ENCODE measurements at places on chromosomes 1 and 21.

GRCh38 chr1:17984583-17984982 lies 123.0 kb upstream of the IGSF21 start:
- DNase-seq, result no peak

- no peak for DNase-seq
These were observed 2.1 kb downstream of the PADI1 start for GRCh38 chr1:17207046-17207445.

DNA sequence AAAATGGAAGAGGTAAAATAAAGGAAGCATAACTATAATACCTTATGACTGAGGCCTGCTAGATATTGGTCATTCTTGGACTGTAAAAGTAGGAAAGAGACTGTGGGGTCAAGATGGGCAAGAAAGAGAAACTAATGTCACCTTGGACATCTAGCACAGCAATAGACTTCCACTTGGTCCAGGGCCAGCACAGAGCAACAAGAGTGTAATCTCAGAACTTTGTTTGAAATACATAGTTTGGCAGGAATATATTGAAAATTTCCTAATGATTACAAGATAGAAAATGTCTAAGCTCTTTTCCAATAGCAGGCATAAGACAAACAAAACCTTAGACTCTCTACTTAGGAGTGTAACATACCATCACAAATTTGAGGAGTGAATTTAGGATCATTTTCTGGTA lies 4.6 kb downstream of the LRRC8C start:
- DNase-seq, result no peak

- no peak for DNase-seq
These were observed 470.9 kb downstream of the SMYD3 start for GRCh38 chr1:246036175-246036574.

- DNase-seq, result no peak
These were observed 338.2 kb upstream of the B3GALT2 start for GRCh38 chr1:193524616-193525015.

DNA sequence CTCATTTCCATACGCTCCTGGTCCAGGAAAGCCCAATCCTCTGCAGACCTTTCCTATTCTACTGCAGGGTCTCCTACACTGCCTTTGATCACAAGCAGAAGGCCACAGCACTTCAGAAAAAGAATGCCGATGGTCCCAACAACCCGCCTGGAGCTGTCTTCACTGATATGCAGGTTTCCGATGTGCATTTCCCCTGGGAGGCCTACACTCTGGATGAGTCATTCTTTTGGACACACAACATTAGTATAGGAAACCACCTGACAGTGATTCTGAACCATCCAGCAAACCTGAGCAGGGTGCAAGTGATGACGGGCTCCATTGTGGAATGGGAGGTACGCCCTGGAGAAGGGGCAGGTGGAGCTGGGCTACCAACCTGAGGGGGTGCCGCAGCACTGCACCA lies 15.0 kb downstream of the PCAT6 start:
- DNase-seq, result no peak

Measured in uterus (tissue), 4 donors.